ENCODE measurements at places on chromosomes 5 and 9. TPM values are rescaled to one million over a fixed set of nuclear protein-coding genes. Genes with fewer than 3 reads are reported as not detected.

DNA sequence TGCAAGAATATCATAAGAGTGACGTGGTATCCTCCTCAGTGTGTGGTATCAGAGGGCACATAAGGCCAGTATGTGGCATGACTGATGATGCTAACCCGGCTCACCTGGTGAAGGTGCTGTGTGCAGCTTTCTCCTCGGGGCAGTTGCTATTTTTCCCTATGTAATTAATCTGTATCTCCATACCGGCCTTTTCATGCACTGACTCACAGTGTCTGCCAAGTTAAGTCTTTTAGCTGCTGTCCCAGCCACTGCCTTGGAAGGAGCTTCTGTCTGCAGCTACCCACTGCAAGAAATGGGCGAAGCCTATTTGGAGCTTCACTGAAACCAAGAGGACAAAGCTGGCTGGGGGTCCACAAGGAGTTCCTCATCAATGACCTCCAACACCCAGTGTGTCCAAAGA lies 46.0 kb downstream of the NXNL2 start:
- H3K4me3 ChIP-seq, result no peak overlapping the region
- no peak overlapping the region for H3K27ac ChIP-seq
- H3K27me3 ChIP-seq, result no peaks in the 10 kb centered on the region
- no peak for DNase-seq
- H3K36me3 ChIP-seq, result no peaks in the 10 kb centered on the region
- H3K4me1 ChIP-seq, result no peaks in the 10 kb centered on the region

DNA sequence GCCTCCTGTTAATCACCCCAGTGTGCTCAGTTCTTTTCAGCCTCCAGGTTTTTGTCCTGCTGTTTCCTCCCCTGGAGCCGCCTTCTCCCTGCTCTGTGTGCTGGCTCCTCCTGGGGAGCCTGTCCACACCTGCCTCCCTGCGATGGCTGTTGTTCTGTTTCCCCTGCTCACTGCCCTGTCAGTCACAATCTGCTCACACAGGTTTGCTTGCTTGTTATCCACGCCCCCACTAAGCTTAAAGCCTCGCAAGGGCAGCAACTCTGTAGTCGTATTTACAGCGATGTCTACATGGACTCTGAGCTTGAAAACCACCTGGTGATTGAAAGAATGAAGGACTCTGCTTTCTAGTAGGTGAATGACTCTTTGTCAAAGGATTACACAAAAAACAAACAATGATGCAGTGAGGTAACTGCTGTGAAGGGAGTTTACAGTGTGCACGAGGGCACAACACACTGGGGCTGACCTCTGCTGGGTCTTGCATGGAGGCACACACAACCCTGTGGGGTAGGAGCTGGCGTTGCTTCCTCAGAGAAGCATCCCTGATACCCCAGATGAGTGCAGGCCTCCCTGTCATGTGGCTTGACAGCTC lies 39.6 kb upstream of the TEX48 start:
- H3K4me1 ChIP-seq, result no peaks in the 10 kb centered on the region
- H3K4me3 ChIP-seq, result no peak overlapping the region
- H3K27me3 ChIP-seq, result no peaks in the 10 kb centered on the region
- DNase-seq, result no peak

The IFNK gene
- total RNA-seq, result not detected

- H3K27ac ChIP-seq, result no peak overlapping the region
- peak; percentile 77 for DNase-seq
- no peaks in the 10 kb centered on the region for H3K36me3 ChIP-seq
- H3K4me3 ChIP-seq, result no peak overlapping the region
Observed at GRCh38 chr9:108053555-108054061, 564.0 kb upstream of the KLF4 start.

DNA sequence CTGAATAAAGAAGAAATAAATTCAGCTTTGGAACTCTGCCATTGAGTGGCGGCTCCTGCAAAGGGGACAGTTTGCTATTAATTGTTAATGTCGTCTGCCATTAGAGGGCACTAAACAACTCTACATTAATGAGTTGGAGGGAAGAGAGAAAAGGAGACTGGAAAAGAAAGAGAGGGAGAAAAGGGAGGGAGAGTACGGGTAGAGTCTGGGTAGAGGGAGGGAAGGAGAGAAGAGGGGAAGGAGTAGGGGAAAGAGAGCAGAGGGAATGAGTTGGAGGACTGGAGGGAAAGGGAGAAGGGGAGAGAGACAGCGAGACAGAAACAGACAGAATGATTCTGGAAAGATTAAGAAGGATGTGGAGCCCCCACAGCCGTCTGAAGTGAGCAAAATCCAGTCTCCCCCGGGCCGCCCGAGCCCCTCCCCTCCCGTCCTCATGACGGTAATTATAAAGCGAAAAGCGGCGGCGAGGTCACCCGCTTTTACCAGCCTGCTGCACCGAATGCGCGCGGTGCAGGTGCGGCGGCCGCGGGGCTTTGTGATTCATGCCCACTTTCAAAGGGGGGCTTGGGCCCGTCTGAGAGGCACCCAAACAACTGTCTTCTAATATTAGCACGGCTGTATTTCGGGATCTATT lies 1.9 kb upstream of the FST start:
- peak overlapping the region; percentile 79 for H3K4me3 ChIP-seq
- peaks cover 4% of the 10 kb centered on the region for H3K27me3 ChIP-seq

DNA sequence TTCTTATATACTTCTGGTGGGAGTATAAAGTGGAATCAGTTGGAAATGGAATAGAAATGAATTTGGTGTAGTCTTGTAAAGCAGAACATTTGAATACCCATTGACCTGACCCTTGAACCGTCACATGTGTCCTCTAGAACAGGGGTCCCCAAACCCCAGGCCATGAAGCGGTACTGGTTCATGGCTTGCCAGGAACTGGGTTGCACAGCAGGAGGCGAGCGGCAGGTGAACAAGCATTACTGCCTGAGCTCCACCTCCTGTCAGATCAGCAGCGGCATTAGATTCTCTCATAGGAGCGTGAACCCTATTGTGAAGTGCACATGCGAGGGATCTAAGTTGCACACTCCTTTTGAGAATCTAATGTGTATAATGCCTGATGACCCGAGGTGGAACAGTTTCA lies 80.0 kb downstream of the RANBP17 start:
- H3K4me3 ChIP-seq, result no peak overlapping the region
- no peak overlapping the region for H3K27ac ChIP-seq
- no peak for DNase-seq
- no peaks in the 10 kb centered on the region for H3K4me1 ChIP-seq
- H3K36me3 ChIP-seq, result no peaks in the 10 kb centered on the region

DNA sequence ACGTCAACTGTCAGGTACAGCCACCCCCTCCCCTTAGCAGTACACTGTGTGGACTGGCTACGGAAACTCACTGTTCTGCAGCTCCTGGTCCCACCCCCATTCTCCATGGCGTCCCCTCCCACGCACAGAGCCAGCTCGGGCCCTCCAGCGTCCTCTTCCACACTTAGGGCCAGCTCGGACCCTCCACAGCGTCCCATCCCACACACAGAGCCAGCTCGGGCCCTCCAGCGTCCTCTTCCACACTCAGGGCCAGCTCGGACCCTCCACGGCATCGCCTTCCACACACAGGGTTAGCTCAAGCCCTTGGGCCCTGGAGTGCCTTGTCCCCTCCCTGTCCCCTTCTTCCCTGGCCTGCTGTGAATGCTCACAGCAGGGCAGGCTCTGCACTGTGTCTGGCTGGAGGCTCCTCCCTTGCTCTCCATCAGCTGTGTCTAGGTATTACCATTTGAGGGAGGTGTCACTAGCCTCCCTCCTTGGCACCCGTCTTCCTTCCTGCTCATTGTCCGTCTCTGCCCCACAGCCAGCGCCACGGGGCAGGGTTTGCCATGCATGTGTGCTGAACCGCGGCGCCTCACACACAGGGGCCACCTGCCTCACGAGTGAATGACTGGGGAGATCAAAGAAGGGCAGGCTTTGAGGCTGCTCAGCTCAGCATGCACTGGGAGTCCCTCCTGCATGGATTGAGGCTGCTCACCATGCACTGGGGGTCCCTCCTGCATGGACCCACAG lies 78.5 kb upstream of the CACNA1B start:
- DNase-seq, result peak; percentile 34
- H3K36me3 ChIP-seq, result peaks cover 17% of the 10 kb centered on the region
- no peak overlapping the region for H3K27ac ChIP-seq
- H3K27me3 ChIP-seq, result no peaks in the 10 kb centered on the region

The PITX1 gene
- not detected for total RNA-seq

GRCh38 chr5:124139477-124139876 lies 607.0 kb downstream of the ZNF608 start:
- no peak overlapping the region for H3K27ac ChIP-seq
- H3K27me3 ChIP-seq, result no peaks in the 10 kb centered on the region
- H3K36me3 ChIP-seq, result no peaks in the 10 kb centered on the region
- no peak overlapping the region for H3K4me3 ChIP-seq
- no peaks in the 10 kb centered on the region for H3K4me1 ChIP-seq
- no peak for DNase-seq

- no peak within 1 kb of the TSS for H3K27ac ChIP-seq
- no peaks in the 10 kb centered on the region for H3K36me3 ChIP-seq
- DNase-seq, result no peak
- H3K4me1 ChIP-seq, result no peaks in the 10 kb centered on the region
- no peak within 1 kb of the TSS for H3K4me3 ChIP-seq
Observed at GRCh38 chr9:5185220-5185840, at the start of gene INSL6. Gene INSL6, minus strand, starts transcription at chr9:5185639. Its CDS starts 37 bp downstream, at chr9:5185602.
